ENCODE measurements at places on chromosomes 13 and 19. TPM values are rescaled to one million over a fixed set of nuclear protein-coding genes. Genes with fewer than 3 reads are reported as not detected.

The FFAR2 gene
- total RNA-seq, result 0.69 TPM

The PCDH20 gene
- 19.3 TPM for total RNA-seq

The ZNF844 gene
- 24.2 TPM for total RNA-seq

The UBXN6 gene
- total RNA-seq, result 56.2 TPM

The MTRF1 gene
- 17.1 TPM for total RNA-seq

The C19orf47 gene
- total RNA-seq, result 8.7 TPM

The FAAP24 gene
- total RNA-seq, result 2.3 TPM

The LRRC63 gene
- total RNA-seq, result 0.61 TPM

The ZNF846 gene
- 36.6 TPM for total RNA-seq

The ARGLU1 gene
- 150 TPM for total RNA-seq

The CYP4F2 gene
- total RNA-seq, result not detected

DNA sequence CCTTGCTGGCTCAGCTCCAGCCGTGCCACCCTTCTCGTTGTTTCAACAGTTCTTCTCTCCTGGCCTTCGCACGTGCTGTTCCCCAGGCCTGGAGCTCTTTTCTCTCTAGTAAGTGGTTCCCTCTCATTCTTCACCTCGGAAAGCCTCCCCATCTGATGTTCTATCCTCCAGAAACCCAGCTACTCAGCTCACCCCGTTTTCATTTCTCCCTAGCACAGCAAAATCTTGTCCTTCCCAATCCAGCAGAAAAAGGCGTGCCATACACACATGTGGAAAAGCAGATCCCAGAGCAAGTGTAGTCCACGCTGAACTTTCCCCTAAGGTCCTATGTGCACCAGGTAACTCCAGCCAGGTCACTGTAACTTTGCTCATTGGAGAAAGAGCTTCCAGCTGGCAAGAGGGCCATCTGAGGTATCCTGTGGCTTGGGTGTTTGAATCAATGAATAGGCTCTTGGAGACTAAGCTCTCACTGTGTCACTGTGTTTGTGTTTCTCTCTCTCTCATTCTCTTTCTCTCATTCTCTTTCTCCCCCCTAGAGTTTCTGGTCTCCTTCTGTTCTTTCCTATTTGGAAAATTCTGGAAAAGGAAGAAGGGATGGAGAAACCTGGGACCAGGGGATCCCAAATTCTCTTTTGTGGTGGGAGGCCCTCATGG, 49.0 kb downstream of the COLGALT1 start:
- DNase-seq, result no peak

DNA sequence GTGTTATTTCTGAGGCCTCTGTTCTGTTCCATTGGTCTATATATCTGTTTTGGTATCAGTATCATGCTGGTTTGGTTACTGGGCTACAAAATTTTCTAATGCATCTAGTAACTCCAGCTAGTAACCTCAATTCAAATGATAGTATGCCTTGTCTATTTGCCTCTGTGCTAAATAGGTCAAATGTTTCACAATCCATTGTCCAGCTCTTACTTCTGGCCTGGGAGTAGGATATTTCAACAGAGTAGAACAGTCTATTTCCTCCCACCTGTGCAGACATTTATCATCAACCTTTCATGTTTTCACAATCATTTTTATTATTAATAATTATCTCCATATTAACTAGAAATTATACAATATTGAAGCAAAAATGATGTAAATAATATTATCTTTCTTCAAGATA, 18.1 kb upstream of the NDFIP2 start:
- no peak for DNase-seq

DNA sequence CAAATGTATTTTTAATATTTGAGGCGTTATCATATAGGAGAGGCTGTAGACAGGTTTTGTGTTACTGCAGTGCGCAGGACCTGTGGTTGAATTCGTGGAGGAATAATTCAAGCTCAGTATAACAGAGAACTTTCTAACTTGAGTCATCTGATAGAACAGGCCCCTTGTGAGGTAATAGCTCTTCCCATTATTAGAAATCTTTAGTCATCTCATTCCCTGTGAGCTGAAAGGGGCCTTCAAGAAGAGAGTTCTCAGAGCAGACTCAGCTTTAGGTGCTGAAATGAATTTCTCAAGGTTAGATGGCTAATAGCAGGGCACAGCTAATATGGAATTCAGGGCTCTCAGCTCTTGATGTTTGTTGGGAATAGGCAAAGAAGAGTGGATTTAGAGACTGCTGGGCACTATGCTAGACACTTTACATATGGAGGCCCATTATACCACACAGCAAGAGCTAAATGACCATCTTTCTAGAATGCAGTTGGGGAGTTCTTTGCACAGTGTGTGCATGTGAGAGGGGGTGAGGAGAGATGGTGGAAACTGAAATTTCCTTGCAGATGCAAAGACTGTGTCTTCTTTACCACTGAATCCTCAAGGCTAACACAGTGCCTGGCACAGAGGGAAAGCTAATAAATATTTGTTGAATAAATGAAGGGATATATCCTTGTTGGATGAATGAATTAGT, 89.5 kb downstream of the DGKH start:
- no peak for DNase-seq

- no peak for DNase-seq
Observed at GRCh38 chr13:35765941-35766340, 289.5 kb upstream of the MAB21L1 start.

DNA sequence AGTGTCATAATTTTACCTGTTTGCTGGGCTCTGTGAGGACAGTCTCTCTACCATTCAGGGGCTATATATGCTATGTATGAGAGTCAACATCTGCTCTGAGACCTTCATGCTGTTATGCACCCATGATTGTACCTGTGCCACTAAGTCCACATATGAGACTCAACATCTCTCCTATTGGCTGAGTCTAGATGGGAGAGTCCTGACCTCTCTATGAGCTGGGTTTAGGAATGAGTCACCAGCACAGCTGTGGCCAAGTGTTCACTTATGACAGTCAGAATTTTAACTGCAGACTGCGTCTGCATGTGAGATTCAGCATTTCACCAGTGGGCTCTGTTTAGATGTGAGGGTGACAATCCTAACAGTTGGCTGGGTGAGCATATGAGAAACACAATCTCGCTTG, 49.5 kb downstream of the ZNF729 start:
- DNase-seq, result no peak

- peak; percentile 20 for DNase-seq
Observed at GRCh38 chr13:83508771-83509301, 373.4 kb downstream of the SLITRK1 start.

GRCh38 chr19:28914173-28914572, 298.8 kb downstream of the UQCRFS1 start:
- no peak for DNase-seq

DNA sequence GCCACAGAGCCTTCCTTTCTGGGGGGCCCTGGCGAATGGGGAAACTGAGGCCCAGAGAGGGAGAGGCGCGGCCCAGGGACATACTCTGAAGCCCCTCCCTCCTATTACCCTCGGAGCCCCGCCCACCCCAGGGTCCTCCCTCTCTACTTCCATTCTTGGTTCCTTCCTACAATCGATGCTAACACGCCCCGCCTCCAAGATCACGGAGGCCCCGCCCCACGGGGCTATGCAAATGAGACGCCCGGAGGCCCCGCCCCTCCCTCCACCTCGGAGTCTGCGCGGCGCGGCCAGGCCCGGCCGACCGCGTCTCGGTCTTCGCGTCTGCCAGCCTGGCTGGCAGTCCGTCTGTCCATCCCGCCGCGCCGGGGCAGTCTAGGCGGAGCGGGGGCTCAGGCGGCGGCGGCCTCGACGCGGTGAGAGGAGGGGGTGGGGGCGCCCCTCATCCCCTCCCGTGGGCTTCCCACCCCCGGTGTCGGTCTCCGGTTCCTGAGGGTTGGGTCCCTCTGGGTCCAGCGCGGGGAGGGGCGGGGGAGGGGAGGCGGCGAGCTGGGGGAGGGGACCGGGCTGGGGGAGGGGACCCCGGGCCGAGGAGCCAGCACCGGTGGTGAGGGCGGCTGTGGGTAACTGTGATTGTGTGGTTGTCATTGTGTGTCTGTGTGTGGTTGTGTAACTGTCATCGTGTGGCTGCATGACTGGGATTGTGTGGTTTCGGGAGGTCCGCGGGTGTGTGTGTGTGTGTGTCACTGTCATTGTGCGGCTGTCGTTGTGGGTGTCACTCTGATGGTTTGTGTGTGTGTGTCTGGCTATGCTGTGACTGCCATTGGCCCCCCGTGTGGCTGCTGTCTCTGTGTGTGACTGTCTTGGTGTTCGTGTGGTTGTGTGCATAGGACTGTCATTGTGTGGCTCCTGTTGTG, at the start of gene PLPPR2:
TSS of gene PLPPR2 (plus strand) at position 273 of the 914 bp plus-strand sequence. CDS start 2,242 bp downstream, outside the sequence.
- DNase-seq, result peak; percentile 97

- DNase-seq, result no peak
Observed at GRCh38 chr19:41405776-41406175, 8.2 kb downstream of the BCKDHA start.

GRCh38 chr13:36124236-36124822, 6.9 kb downstream of the DCLK1 start:
- DNase-seq, result peak; percentile 88

DNA sequence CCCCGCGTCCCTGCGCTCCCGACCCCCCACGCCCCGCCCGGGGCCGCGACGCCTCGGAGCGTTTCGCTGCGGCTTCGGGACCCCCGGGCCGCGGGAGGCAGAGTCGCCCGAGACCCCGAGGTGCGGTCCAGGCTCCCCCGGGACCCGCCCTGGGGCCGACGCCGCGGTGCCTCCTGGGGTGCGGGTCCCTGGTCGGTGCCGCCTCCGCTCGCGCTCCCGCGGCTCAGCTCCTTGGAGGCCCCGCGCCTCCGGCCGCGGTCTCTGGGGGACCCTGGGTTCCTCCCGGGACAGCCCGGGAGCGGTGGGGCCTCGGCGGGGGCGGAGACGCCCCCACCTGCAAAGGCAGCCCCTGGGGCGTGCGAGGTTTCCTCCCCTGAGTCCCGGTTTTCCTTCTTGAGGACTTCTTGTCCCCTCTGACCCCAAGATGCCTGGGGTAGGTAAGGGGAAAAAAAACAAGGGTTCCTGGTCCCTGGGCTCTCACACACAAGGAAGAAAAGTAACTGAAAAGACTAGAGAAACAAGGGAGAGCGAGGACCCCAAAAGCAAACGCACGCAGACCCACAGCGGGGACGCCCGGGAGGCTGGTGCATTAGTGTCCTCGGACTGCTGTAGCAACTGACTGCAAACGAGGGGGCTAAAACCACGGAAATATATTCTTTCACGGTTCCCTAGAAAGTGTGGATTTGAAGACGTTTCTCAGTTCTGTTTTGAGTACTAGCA, 740 bp downstream of the ZNF555 start:
- DNase-seq, result peak; percentile 10

- DNase-seq, result no peak
Observed at GRCh38 chr13:107838588-107839161, 376.7 kb downstream of the LIG4 start.

GRCh38 chr13:32153056-32153455, 121.5 kb downstream of the FRY start:
- DNase-seq, result no peak

- DNase-seq, result no peak
Observed at GRCh38 chr13:51828730-51829567, 16.0 kb downstream of the TMEM272 start.

GRCh38 chr13:91904005-91904404, 505.6 kb downstream of the GPC5 start:
- no peak for DNase-seq

DNA sequence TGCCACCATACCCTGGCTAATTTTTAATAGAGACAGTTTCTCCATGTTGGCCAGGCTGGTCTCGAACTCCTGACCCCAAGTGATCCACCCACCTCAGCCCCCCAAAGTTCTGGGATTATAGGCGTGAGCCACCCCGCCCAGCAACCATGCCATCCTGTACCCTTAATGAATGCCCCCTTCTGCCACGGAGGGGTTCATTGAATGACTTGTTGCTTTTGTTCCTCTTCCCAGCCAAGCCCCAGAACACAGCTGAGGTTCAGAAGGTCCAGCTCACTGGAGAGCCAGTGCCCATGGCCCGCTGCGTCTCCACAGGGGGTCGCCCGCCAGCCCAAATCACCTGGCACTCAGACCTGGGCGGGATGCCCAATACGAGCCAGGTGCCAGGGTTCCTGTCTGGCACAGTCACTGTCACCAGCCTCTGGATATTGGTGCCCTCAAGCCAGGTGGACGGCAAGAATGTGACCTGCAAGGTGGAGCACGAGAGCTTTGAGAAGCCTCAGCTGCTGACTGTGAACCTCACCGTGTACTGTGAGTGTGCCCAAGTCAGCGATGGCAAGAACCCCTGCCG, 6.0 kb downstream of the PVR start:
- no peak for DNase-seq

GRCh38 chr13:35957241-35957731, 173.9 kb downstream of the DCLK1 start:
- no peak for DNase-seq

- DNase-seq, result no peak
Observed at GRCh38 chr13:102293723-102294122, 108.1 kb downstream of the FGF14 start.

All from spinal cord (tissue), 10 donors.